ENCODE measurements at places on chromosomes 6 and 20.

DNA sequence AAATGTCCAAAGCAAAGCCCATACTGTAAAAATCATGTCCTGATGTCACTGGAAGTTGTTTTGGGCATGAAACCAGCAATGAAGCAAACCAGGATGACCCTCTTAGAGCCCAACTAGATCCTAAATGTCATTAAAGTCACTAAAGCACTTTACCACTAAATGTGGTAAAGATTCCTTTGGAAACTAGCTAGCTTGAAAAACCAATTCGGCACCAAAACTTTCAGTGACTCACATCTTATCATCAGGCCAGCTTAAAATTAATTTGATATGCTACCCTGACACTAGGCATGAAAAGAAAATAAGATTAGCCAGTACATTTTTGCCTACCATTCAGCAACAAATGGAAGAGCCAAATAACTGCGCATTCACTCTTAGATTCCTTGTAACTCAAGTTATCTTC lies 145.8 kb downstream of the PACRG start:
- no peak for DNase-seq

GRCh38 chr6:158648682-158649131 lies 1.1 kb upstream of the SYTL3 start:
- peak; percentile 73 for DNase-seq

DNA sequence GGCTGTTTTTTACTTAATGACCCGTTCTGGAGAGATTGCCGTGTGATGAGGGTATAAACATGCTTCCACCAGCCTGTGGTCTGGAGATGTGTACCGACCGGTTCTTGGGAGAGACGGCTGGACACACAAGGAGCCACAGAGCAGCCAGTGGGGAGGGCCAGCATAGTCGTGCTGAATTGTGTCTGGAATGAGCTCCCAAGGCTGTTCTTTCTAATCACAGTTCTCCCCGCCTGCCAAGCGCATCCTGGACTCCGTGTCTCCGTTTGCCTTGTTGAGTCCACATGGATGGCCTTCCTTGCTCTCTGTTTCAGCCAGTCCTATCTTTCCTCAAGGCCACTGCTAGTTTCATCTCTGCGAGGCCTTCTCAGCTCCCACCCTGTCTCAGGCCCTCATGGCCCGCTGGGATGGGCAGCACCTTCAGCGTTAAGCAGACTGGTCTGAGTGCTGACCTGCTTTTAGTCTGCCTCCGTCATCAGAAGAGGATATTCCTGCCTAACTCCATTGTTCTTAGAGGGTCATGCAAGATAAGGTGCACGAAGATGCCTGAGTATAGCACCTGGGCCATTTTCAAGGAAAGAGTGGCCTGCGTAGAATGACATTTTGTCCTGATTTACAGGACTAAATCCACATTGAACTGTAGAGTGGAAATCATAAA lies 20.6 kb downstream of the MANBAL start:
- no peak for DNase-seq

DNA sequence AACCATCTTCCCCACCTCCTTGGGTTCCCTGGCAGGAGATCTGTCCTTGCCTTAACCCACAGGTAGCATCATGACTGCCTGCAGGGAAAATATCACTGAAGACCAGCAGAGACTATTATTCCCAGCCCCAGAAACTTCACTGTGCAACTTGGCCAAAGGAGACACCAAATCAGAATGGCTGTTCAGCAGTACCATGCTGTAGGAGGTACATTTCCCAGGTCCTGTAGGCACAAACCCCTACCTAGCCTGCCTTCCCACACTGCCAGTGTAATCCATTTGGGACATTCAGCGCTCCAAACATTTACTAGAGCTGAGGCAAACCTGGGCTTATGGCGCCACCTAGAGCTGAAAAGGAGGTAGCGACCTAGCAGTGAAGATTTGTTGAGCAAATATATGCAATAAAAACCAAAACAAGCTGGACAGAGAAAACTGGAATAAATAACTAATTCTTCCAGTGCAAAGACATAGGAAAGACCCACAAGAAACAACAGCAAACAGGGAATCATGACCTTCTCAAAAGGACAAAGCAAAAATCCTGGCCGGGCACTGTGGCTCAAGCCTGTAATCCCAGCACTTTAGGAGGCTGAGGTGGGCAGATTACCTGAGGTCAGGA lies 60.3 kb downstream of the VTA1 start:
- no peak for DNase-seq

GRCh38 chr20:62952968-62953838 lies 694 bp downstream of the SLC17A9 start:
- peak; percentile 52 for DNase-seq

DNA sequence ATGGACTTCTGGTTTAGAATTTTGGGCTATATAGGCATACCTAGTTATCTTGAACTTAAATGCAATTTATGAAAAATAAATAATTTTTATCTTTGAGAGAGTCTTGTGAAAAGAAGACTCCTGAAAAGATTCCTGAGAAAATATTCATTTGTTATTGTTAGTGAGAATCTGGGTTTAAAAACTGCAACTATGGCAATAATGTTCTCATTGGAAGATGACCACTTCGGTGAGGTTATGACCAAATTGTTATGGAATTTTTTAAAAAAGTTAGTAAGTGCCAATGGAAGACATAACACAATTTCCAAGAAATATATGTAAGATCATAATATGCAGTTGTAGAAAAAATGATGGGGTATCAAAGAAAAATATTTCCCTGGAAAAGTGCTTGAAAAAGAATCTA lies 46.3 kb downstream of the GRIK2 start:
- no peak for DNase-seq

DNA sequence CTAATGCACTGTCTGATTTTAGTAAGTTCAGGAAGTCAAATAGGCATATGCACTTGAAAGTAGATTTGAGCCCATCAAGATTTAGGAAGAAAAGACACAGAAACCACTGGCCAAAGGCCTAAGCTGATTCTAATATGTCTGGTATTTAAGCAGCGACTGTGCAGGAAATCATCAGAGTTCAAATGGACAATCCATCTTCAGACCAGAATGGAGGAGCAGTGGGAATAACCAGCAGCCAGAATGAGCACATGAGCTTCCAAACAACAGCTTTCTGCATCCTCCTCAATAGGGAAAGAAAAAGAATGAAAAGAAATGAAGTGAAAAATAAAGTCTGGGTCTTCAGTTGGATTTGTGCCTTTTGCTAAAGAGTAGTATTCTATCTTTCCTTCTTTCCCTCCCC lies 50.6 kb downstream of the SOD2 start:
- DNase-seq: no peak

GRCh38 chr6:130211691-130212090 lies 11.1 kb downstream of the SAMD3 start:
- no peak for DNase-seq

DNA sequence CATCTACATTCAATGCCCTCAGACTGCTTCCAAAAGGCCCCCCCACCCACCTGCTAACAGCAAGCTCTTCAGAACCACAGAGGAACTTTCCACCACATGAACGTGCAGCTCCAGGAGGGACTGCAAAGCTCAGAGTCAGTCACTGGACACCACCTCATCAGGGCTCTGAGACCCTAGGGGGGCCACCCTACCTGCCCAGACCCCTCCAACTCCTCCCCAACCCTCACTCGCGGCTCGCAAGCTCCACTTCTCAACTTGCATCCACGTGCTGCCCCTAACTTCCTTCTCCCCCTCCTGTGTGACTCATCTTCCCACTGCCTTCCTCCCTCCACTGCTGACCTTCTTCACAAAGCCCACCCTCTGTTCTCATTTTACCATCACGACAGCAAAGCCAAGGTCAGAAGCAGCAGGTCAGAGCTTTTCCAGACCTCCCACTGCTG lies 6.5 kb downstream of the MBOAT1 start:
- no peak for DNase-seq

GRCh38 chr6:114195631-114196403 lies 147.0 kb downstream of the HS3ST5 start:
- DNase-seq: no peak

DNA sequence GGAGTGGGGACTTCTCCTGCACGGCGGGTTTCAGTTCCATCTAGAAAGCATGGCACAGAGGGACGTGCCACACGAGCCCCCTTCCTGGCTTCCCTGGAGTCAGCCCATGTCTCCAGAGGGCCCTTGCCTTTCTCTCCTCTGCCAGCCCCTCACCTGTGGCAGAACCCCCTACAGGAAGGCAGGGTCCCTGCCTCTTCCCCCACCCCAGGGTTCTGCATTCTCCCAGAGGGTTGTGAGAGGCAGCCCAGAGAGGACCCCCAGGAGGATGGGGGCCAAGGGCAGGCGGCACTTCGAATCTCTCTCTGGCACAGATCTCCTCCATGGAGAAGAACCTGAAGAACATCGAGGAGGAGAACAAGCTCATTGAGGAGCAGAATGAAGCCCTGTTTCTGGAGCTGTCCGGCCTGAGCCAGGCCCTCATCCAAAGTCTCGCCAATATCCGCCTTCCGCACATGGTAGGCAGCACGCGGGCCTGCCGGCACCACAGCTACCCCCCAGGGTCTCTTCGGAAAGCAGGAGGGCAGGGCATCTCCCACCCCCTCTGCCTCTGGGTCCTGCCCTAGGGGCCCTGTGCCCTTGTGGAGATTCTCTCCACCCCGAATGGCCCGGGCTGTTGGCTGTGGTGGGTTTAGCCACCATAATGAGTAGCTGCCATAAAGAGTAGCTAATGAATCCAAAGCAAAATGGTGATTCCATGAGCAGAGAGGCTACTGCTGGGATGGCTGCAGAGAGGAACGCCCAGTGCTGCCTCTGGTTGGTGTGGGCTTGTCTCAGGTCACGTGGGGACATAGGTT lies 15.9 kb upstream of the PCMTD2 start:
- DNase-seq: peak; percentile 34

All from GM06990 (cell line).